ENCODE measurements at places on chromosomes 1 and 21.

GRCh38 chr1:236748268-236748870 is 46.7 kb upstream of the MTR start:
- no peak for DNase-seq

GRCh38 chr1:47228644-47229030 is 3.4 kb downstream of the TAL1 start:
- DNase-seq = no peak

- DNase-seq = peak; percentile 7
Measured at GRCh38 chr1:29415156-29415830, 179.0 kb downstream of the PTPRU start.

- no peak for DNase-seq
Measured at GRCh38 chr1:159949123-159949522, 3.7 kb upstream of the IGSF9 start.

- DNase-seq = peak; percentile 88
Measured at GRCh38 chr1:59759156-59759925, 55.4 kb upstream of the HOOK1 start.

GRCh38 chr21:35945089-35945671 is 115.1 kb downstream of the SETD4 start:
- DNase-seq = no peak
